HAP-1 (cell line): ENCODE measurements at places on chromosomes 11 and 22.

- peak; percentile 66 for DNase-seq
These were observed 53.9 kb downstream of the MICAL2 start for GRCh38 chr11:12164061-12165014.

- DNase-seq = no peak
These were observed 93.2 kb downstream of the TRMU start for GRCh38 chr22:46428602-46429324.

DNA sequence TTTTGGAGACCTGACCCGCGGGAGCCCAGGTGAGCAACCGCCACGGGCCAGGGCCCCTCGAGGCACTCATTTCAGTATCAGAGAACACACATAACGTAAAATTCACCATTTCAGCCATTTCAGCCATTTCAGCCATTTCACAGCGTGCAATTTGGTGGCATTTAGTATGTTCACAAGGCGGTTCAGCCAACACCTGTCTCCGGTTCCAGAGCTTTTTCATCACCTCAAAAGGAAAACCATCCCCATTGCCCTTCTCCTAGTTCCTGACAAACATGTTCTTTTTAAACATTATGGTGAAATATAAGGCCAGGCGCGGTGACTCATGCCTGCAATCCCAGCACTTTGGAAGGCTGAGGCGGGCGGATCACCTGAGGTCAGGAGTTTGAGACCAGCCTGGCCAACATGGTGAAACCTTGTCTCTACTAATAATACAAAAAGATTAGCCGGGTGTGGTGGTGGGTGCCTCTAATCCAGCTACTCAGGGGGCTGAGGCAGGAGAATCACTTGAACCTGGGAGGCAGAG lies 119.3 kb downstream of the KCNQ1 start:
- DNase-seq = no peak

DNA sequence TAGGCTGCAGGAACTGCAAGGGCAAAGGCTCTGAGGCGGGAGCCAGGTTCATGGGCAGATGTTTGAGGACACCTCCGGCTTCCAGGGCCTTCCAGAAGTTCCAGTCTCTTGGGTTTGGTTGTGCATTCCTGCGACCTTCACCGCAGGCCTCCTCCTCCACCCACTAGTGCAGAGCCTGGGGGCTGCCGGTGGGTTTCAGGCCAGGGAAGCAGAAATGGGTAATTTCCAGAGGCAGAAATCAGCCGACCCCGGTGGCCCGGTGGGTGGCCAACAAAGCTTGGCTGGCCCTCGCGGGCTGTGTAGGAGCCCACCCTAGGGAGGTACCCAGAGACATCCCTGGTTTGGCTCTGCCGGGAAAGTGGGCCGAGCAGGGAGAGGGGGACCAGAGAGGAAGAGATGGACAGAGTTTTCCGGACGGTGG lies 417 bp upstream of the PHETA2 start:
- no peak for DNase-seq

- no peak for DNase-seq
These were observed 11.7 kb downstream of the BTG4 start for GRCh38 chr11:111500481-111500880.

- no peak for DNase-seq
These were observed 9.1 kb downstream of the OR2AT4 start for GRCh38 chr11:75087319-75088305.
